Mesothelial cell of epicardium (in vitro differentiated cells): ENCODE measurements at places on chromosomes 2 and 18. TPM values are rescaled to one million over a fixed set of nuclear protein-coding genes. Genes with fewer than 3 reads are reported as not detected.

DNA sequence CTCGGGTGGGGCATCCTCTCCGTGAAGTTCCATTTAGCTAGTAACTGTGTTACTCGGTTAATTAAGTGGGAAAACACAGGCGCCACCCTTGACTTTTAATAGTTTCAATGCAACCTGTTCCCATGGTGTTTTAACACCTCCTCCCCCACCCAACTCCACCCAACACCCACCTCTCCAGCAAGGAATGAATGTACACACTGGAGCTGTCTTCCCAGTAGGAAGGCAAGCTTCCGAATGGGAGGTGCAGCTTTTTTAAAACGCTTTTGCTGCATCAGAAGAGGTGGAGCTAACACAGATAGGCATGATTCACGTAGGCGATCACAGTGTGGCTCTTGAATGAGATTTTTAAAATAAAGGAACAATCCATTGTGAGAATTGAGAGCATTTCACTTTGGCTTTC, 73.8 kb upstream of the AGAP1 start:
- no peak overlapping the region for H3K4me3 ChIP-seq
- H3K27me3 ChIP-seq = no peaks in the 10 kb centered on the region
- DNase-seq = no peak
- H3K4me1 ChIP-seq = no peaks in the 10 kb centered on the region
- H3K27ac ChIP-seq = no peak overlapping the region

Gene C2orf80
- total RNA-seq = not detected in 3 replicates

Gene FABP1
- total RNA-seq = 1.0 to 3.8 TPM (median 2.7 TPM) in 3 replicates

- H3K4me3 ChIP-seq = no peak overlapping the region
- H3K27me3 ChIP-seq = no peaks in the 10 kb centered on the region
- peaks cover 6% of the 10 kb centered on the region for H3K36me3 ChIP-seq
- DNase-seq = no peak
- H3K27ac ChIP-seq = no peak overlapping the region
Observed at GRCh38 chr18:13465124-13465446, 246.5 kb downstream of the LDLRAD4 start.

- H3K27ac ChIP-seq = no peak overlapping the region
- H3K4me3 ChIP-seq = no peak overlapping the region
- peaks cover 10% of the 10 kb centered on the region for H3K36me3 ChIP-seq
Observed at GRCh38 chr2:160315337-160315736, 115.3 kb upstream of the ITGB6 start.

DNA sequence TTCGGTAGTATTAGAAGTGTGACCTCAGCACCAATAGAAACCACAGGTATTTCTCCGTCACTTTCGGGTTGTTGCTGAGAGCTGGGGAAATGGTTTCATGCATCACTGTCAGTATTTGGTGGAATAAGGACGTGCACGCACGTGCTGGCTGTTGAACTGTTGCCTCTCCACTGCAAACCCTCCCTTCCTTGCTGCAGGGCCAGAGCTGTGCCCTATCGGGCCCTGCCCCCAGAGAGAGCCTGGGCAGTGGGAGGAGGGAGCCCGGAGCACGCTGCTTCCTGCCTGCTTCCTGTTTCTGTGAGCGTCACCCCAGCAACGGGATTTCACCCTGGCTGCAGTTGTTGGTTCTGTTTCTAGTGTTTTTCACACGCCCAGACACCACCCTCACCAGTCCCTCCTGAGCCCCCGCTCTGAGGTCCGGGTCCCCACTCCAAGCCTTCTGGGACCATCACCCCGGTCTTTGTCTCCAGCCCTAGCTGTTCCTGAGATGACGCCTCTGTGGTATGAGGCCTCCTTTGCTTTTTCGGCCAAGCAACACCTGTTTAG, 47.4 kb downstream of the LRRFIP1 start:
- peak overlapping the region; percentile 48 for H3K4me3 ChIP-seq
- H3K27ac ChIP-seq = peak overlapping the region; percentile 92
- DNase-seq = no peak
- peaks cover 51% of the 10 kb centered on the region for H3K4me1 ChIP-seq
- H3K36me3 ChIP-seq = no peaks in the 10 kb centered on the region

GRCh38 chr2:140178234-140178633, 1398.0 kb upstream of the NXPH2 start:
- no peaks in the 10 kb centered on the region for H3K36me3 ChIP-seq
- DNase-seq = no peak
- peaks cover 9% of the 10 kb centered on the region for H3K4me1 ChIP-seq
- H3K27me3 ChIP-seq = peaks cover 9% of the 10 kb centered on the region
- H3K27ac ChIP-seq = no peak overlapping the region
- H3K4me3 ChIP-seq = no peak overlapping the region

DNA sequence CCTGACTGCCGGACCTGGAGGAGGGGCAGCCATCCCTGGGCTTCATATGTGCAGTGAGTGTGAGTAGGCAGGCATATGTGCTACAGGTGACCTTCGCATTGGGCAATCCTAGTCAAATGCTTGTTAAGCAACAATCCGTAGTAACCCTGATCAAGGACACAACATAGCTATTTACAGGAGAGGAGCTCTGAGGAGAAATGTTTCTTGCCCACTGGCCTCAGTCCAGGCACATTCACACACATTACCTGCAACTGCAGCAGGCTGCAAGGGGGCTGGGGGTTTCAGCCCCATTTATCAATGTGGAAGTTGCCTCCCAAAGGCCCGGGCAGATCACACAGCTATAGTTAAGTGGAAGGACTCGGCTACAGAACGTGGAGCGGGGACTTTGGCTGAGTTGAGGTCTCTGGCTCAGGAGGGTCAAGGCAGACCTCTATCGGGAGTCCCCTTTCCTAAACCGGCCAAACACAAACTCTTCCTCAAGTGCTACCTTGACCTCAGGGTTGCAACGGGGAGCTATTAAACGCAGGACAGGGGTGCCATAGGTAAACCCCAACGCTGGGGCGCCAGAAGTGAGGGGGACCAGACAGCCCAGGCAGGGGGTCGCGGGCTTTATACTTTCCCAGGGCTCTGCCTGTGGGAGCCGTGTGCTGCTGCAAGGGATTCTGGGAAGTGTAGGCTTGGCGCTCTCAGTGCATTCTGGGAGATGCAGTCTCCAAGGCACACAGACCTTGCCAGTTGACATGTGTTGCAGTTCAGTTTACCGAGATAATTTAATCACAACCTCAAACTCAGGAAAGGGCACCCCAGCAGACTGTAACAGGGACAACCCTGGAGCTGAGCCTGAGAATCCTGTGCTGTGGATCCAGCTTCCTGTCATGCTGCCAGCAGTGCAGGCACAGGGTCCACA, 9.4 kb downstream of the KHK start:
- peak overlapping the region; percentile 26 for H3K27ac ChIP-seq
- no peaks in the 10 kb centered on the region for H3K36me3 ChIP-seq
- H3K27me3 ChIP-seq = no peaks in the 10 kb centered on the region
- peak overlapping the region; percentile 71 for H3K4me3 ChIP-seq
- H3K4me1 ChIP-seq = peaks cover 9% of the 10 kb centered on the region

Gene SPATA3
- not detected in 3 replicates for total RNA-seq

DNA sequence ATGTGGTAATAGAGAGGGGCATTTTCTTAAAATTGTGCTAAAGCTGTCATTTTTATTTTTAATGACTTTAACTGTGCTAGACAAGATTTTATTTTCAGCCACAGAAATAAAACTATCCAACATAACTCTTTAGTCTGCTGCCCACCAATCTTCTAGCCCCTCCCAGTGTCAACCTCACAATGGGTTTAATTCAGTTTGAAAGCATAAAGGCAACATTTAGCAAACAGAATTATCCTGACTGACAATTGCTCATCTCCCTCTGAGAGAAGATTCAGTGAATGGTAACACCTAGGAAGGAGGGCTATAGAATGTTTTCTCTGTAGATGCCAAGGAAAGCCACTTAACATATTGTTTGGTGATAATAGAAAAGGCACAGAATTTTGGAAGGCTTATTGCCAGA, 5.2 kb downstream of the ERMN start:
- no peak for DNase-seq
- peaks cover 3% of the 10 kb centered on the region for H3K27me3 ChIP-seq
- no peak overlapping the region for H3K4me3 ChIP-seq
- H3K36me3 ChIP-seq = no peaks in the 10 kb centered on the region

- no peak overlapping the region for H3K27ac ChIP-seq
- no peaks in the 10 kb centered on the region for H3K36me3 ChIP-seq
- no peak overlapping the region for H3K4me3 ChIP-seq
- peaks cover 33% of the 10 kb centered on the region for H3K27me3 ChIP-seq
- peaks cover 4% of the 10 kb centered on the region for H3K4me1 ChIP-seq
Observed at GRCh38 chr2:121103960-121104359, 181.0 kb downstream of the TFCP2L1 start.

Gene EPB41L3
- 59.9 to 61.9 TPM (median 60.6 TPM) in 3 replicates for total RNA-seq

DNA sequence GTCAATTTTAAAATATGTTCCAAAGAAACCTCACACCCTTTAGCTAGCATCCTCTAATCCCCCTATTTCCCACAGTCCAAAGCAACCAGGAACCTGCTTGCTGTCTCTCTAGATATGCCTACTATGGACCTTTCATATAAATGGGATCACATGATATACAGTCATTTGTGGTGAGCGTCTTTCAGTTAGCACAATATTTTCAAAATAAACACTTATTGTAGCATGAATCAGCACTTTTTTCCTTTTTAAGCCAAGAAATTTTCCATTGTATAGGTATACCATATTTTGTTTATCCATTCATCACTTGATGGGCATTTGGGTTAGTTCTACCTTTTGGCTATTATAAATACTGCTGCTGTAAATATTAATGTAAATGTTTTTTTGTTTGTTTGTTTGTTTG, 223.0 kb upstream of the DOK6 start:
- no peaks in the 10 kb centered on the region for H3K4me1 ChIP-seq
- no peak for DNase-seq
- H3K4me3 ChIP-seq = no peak overlapping the region
- no peak overlapping the region for H3K27ac ChIP-seq
- no peaks in the 10 kb centered on the region for H3K36me3 ChIP-seq

Gene SP140
- total RNA-seq = 0.34 to 0.75 TPM (median 0.54 TPM) in 3 replicates

Gene EVX2
- 0.07 to 0.09 TPM in 2 of 3 replicates, not detected in the other for total RNA-seq

Gene LYPD6
- 16.2 to 17.4 TPM (median 16.6 TPM) in 3 replicates for total RNA-seq

Gene PFN4
- 1.2 to 1.6 TPM (median 1.3 TPM) in 3 replicates for total RNA-seq
